HTR-8/SVneo (cell line): ENCODE measurements at places on chromosomes 6 and 20.

DNA sequence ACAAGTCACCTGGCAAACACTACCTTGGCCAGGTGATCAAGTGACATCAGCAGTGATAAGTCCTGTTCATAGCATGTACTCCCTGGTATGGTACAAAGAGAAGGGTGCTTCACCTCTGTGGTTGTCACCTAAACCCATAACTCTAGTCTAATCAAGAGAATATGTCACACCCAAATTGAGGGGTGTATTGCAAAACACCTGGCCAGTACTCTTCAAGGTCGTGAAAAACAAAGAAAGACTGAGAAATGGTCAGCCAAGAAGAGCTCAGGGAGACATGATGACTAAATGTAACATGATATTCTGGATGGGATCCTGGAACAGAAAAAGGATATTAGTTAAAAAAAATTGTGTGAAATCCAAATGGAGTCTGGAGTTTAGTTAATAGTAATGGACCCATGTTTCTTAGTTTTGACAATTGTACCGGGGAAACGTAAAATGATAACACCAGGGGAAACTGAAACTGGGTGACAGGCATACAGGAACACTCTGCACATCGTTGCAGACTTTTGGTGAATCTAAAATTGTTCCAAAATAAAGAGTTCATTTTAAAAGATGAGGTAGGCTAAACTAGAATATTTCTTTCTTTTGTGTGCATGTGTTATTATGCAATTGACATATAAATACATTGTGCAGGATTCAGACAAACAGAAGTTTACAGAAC lies 262.0 kb downstream of the CDC5L start:
- DNase-seq, result no peak

DNA sequence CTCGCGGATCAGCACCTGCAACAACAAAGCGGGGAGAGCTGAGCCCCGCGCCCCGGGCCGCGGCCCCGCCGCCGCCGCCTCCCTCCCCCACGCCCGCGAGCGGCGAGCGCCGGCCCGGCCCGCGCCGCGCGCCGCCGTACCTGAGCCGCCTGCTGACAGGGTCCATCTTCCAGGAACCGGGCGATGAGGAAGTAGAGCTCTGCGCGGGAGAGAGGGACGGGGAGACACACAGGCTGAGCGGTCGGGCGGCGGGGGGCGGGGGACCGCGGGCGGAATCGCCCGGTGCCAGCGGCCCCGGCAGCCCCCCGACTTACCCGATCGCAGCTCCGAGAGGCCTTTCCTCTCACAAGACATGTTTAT lies 359 bp downstream of the PHIP start:
- DNase-seq, result peak; percentile 13

DNA sequence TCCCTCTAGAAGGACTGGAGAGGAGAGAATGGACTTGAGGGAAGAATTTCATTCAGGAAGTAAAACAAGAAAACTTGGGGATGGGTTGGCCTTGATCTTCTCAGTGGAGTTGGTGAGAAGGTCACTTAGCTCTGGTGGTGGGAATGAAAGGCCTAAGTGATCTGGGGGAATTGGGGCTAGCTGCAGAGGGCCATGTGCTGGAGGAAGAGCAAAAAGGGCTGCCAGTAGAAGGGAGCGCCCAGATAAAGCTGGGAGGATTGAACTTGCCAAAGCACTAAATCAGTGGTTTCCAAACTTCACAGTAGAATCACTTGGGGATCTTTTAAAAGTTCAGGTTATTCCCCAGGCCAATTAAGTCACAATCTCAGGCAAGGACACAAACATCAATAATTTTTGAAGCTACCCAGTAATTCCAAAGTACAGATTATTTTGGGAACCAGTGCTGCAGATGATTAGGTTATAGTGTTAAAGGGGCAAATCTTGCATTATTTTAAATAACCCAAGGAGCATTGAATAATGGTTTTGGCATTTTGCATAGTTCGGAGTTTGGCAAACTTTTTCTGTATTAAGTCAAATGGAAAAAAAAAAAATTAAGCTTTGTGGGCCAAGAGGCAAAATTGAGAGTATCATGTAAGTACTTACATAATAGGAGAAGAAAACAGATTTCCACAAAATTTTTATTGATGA lies 36.5 kb upstream of the RFPL4B start:
- DNase-seq, result no peak

DNA sequence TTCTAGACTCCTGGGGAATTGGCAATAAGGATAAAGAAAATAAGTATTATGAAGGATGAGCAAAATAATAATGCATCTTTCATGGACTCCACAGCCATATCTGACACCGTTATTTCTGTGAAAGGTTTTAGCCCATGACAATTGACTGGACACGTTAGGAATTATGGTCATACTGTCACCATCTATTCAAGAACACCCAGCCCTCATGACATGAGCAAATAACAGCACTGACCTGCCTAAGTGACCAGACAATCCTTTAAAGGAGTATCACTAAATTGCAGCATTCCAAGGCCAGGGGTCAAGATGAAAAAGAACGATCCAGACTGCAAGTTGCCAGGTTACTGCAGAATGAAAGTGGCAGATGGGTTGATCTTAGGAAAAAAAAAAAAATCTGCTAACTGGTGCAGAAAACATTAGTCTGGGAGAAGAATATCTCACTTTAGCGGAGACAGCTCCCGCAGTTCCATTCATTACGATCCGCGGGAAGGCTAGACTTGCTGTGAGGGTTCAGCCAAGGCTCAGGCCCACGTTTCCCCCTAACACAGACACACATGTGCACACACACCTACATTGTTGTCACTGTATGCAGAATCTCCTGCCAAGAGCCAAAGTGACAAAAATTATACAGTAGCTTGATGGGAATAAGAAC lies 237.7 kb upstream of the AGPAT4 start:
- DNase-seq, result no peak

DNA sequence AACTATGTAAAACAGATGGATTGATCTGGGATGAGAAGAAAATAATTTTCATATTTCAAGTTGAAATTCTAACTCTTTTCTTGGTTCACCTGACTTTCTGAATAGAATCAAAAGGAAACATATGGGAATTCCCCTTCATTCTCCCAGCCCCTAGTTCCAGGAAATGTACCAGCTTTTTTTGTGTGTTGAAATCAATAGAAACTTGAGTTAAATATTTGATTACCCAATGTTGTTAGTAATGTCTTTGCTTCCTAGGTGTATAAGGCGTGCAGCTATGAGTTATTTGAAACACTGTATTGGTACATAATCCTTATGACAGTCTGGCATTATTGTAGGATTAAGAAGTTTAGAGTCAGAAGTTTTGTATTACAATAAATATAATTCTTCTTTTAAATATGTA lies 21.5 kb downstream of the VNN2 start:
- no peak for DNase-seq

GRCh38 chr6:57305107-57305506 lies 12.3 kb upstream of the PRIM2 start:
- DNase-seq, result no peak

- no peak for DNase-seq
These were observed 18.7 kb upstream of the HDAC2 start for GRCh38 chr6:113989675-113990074.

- no peak for DNase-seq
These were observed 11.0 kb upstream of the HINT3 start for GRCh38 chr6:125945378-125946141.

GRCh38 chr20:63747622-63748069 lies 8.1 kb downstream of the SLC2A4RG start:
- DNase-seq, result no peak

DNA sequence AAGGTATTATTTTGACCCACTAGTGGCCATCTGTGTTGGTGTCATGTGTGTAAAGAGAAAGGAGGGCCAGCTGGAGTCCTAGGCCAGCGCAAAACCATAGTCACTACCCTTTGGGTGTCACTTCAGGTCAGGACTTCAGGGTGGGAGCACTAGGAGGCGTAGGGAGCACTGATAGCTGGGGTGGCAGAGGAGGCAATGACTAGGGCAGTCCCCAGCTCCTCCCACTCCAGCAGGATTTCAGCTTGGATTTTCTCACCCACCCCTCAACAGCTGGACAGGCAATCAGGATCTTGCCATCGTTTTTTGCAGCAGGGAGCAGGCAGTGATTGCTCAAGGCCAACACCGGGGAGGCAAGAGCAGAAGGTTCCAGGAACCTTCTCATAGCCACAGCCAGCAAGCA lies 4.2 kb upstream of the HLA-DOA start:
- no peak for DNase-seq

DNA sequence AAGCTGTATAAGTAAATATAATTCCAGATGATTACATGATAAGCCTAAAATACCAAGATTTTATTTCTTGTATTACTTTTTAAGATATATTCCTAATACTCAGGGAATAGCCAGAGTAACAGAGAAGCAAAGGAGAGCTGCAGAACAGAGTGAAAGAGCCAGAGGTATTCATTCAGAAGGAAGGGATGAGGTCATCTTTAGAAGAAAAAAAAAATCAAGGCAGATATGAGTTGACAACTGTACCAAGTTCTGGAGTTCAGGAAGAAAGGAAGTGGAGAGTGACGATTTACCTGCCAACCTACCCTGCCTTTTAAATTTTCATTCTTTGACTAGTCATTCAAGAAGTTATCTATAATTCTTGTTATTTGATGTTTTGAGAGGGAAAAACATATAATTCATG lies 28.8 kb upstream of the NHSL1 start:
- no peak for DNase-seq

- no peak for DNase-seq
These were observed 258.2 kb upstream of the NT5E start for GRCh38 chr6:85191656-85192055.

GRCh38 chr20:42795111-42795695 lies 394.5 kb downstream of the PTPRT start:
- DNase-seq, result no peak

DNA sequence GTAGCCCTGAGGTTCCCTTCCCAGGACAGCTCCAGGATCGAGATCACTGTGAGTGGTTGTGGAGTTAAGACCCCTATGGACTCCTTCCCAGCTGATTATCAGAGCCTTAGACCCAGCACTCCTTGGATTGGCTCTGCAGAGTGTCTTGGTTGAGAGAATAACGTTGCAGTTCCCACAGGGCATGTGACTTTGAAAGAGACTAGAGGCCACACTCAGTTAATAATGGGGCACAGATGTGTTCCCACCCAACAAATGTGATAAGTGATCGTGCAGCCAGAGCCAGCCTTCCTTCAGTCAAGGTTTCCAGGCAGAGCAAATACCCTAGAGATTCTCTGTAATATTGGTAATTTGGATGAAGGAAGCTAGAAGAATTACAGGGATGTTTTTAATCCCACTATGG lies 5.2 kb upstream of the BTN2A2 start:
- DNase-seq, result no peak

GRCh38 chr20:13936781-13937576 lies 53.4 kb downstream of the SEL1L2 start:
- DNase-seq, result no peak

GRCh38 chr20:33624399-33624798 lies 37.7 kb upstream of the C20orf144 start:
- DNase-seq, result no peak

DNA sequence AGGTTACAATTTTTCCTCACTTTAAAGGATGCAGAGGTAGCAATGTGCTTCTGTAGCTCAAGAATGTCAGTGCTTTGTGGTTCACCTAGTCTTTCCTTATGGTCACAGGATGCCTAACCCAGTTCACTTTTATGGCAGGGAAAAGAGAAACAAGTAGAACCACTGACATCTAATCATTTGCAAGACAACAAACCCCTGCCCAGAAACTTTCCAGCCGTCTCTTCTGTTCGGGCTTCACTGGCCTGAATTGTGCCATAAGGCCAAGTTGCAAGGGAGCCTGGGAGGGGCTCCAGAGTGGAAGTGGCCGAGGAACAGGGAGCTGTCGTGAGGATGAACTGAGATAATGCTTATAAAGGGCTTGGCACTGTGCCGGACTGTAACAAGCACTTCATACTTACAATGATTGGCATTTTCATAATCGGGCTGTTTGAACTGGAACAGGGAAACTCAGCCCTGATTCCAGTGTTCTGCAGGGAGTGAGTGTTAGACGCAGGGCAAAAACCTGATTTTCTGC lies 212.6 kb downstream of the BCAS1 start:
- DNase-seq, result no peak

- DNase-seq, result no peak
These were observed 91.6 kb upstream of the RIPOR2 start for GRCh38 chr6:25027221-25027916.

DNA sequence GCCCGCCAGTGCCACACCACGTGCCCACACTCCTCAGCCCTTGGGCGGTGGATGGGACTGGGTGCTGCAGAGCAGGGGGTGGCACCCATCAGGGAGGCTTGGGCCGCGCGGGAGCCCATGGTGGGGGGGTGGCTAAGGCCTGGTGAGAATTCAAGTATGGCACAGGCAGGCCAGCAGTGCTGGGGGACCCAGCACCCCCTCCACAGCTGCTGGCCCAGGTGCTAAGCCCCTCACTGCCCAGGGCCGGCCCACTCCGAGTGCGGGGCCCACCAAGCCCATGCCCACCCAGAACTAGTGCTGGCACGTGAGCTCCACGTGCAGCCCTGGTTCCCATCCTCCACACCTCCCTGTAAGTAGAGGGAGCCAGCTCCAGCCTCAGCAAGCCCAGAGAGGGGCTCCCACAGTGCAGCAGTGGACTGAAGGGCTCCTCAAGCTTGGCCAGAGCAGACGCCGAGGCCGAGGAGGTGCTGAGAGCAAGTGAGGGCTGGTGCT lies 1091.1 kb upstream of the GJE1 start:
- DNase-seq, result no peak

- DNase-seq, result no peak
These were observed 416 bp upstream of the POLR1H start for GRCh38 chr6:30060606-30061091.

GRCh38 chr6:138278326-138278725 lies 60.0 kb upstream of the PBOV1 start:
- peak; percentile 24 for DNase-seq

DNA sequence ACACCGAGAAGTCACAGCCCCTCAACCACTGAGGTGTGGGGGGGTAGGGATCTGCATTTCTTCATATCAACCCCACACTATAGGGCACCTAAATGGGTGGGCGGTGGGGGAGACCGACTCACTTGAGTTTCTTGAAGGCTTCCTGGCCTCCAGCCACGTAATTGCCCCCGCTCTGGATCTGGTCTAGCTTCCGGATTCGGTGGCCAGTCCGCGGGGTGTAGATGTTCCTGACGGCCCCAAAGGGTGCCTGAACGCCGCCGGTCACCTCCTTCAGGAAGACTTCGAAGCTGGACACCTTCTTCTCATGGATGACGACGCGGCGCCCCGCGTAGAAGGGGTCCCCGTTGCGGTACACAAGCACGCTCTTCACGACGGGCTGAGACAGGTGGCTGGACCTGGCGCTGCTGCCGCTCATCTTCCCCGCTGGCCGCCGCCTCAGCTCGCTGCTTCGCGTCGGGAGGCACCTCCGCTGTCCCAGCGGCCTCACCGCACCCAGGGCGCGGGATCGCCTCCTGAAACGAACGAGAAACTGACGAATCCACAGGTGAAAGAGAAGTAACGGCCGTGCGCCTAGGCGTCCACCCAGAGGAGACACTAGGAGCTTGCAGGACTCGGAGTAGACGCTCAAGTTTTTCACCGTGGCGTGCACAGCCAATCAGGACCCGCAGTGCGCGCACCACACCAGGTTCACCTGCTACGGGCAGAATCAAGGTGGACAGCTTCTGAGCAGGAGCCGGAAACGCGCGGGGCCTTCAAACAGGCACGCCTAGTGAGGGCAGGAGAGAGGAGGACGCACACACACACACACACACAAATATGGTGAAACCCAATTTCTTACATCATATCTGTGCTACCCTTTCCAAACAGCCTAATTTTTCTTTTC lies at the start of gene DCDC2:
Gene DCDC2 (minus strand): TSS at position 724 of the 883 bp plus-strand sequence. CDS start 309 bp downstream, at position 415.
- DNase-seq, result no peak
